Frontal cortex (tissue), 4 donors: ENCODE measurements at places on chromosomes 11 and 22. TPM values are rescaled to one million over a fixed set of nuclear protein-coding genes. Genes with fewer than 3 reads are reported as not detected.
A peak's percentile ranks its signal among the peaks of the same experiment; 100 is the strongest.

DNA sequence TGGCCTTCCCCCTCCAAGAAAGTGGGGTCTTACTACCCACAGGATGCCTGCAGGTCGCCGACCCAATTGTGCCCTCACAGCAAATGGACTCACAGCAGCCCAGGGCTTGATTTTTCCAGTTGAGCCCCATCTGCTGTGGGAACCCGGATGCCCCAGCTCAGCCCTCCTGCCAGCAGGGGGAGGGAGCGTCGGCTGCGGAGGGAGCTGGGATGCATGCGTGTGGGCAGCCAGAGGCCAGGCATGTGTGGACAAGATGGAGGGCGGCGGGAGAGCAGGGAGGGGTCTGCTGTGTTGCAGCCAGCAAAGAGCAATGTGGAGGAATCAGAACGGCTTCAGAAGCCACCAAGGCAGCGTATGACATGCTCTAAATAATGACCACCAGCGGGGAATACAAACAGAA, 41.0 kb upstream of the EIF3D start:
- DNase-seq = no peak

DNA sequence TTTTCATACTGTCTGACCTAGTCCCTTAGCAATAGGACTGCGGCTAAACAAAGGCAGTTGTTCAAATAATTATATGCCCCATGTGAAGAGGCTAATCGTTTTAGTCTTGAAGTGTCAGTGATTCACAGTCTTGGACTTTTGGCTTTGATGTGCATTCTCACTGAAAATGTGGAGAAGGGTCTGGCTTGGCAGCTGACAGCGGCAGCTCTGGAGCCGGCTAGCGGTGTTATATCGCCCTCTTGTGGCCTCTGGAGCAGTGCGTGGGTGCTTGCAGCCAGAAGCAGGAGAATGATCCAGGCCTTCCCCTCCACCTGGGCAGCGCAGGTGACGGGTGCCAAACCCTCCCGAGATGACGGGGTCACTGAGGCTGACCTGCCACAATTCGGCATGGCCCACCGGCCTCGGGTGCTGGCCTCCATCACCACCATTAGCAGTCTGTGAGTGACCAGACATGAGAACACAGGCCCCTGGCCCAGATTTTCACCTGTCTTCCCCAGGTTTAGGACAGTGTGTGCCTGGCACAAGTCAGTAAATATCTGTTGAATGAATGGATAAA, 90.3 kb upstream of the PITPNB start:
- peak; percentile 77 for DNase-seq

- no peak for DNase-seq
These were observed 51.6 kb downstream of the MTMR3 start for GRCh38 chr22:29934596-29934995.

- peak; percentile 24 for DNase-seq
These were observed 49.6 kb upstream of the ALKBH3 start for GRCh38 chr11:43830928-43831440.

HBD gene
- not detected for total RNA-seq

TRIM51 gene
- not detected for total RNA-seq

MAP4K2 gene
- 7.3 TPM for total RNA-seq

TECTA gene
- 2.0 TPM for total RNA-seq

ACR gene
- total RNA-seq = not detected

- no peak for DNase-seq
These were observed 377.7 kb downstream of the TENM4 start for GRCh38 chr11:79062814-79063762.

- no peak for DNase-seq
These were observed 12.6 kb upstream of the IL18BP start for GRCh38 chr11:71986131-71986530.

HPX gene
- 0.82 TPM for total RNA-seq

DNA sequence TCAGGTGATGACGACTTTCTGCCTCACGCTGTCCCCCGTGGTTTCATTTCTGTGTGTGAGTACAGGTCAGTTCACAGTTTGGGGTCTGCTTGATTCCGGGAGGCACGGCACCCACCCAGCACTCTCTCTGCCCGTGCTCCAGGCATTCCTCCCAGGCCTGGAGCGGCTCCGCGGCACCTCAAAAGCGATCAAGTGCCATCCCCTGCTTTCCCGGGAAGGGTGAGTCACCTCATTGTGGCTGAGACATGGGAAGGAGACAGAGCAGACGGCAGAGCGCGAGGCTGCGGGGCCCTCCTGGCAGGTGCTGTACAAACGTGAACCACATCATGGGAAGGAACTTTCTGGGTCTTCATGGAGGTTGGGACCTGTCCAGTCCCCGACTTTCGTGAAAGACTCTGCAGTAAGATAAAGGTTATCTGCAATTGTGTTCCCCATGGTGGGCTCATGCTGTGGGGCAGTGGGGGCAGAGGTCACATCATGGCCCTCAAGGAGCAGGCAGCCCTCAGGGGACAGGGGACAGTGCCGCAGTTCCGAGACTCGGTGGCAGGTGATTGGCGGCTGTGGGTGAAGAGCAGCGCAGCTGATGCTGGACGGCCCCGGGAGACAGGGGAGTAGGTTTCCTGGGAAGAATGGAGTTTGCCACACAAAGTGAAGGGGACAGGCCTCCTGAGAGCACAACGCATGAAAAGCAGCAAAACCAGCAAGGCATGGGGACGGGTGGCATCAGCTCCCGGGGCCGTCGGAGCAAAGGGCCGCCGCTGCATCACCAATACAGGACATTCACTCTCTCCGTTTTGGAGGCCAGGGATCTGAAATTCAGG, 65.3 kb downstream of the CELSR1 start:
- DNase-seq = no peak

HOATZ gene
- not detected for total RNA-seq

- no peak for DNase-seq
These were observed 85.8 kb downstream of the TRMU start for GRCh38 chr22:46421267-46421666.

DNA sequence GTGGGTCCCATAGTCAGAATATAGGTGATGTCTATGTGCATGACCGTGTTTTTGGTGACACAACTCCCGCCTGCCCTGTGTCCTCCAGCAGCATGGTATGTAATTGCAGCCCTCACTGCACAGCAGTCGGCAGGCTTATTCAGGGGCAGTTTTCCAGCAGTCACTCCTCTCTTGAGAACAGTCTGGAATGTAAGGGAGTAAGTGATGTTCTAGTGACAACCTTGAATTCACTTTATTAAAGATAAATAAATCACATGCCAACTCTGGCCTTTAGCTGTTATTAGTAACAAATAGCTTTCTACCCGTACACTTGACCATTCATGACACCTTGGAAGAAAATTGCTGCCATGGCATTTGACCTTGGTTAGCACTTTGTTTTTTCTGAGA, 27.9 kb downstream of the ZNRF3 start:
- no peak for DNase-seq

DNA sequence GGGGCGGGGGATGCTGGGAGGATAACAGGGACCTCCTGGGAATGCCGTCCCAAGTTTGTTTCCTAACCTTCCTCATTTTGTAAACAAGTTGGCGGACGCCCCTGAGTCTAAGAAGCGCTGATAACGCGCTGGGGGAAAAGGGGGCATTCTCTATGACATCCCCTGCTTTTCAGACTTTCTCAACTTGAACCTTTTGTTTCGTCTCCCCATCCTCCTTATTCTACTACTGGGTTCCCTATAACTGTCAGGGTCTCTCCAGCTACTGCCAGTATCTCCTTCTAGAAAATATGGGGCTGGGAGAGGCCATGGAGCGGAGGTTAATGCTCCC, 654 bp downstream of the TMEM86A start:
- DNase-seq = no peak

CCDC73 gene
- total RNA-seq = not detected

- no peak for DNase-seq
These were observed 241.6 kb downstream of the FAM76B start for GRCh38 chr11:95547976-95548375.

PKNOX2 gene
- total RNA-seq = 4.9 TPM

- peak; percentile 11 for DNase-seq
These were observed 18.0 kb upstream of the JHY start for GRCh38 chr11:122864386-122865115.
